HuH-7.5 (cell line): ENCODE measurements at places on chromosomes 7 and 10.

GRCh38 chr10:114301951-114302710 lies 63.1 kb downstream of the VWA2 start:
- no peak for DNase-seq

- no peak for DNase-seq
Observed at GRCh38 chr10:89452193-89452592, 37.8 kb downstream of the IFIT5 start.

GRCh38 chr7:71962636-71963035 lies 449.5 kb downstream of the CALN1 start:
- no peak for DNase-seq

- no peak for DNase-seq
Observed at GRCh38 chr7:1242606-1243289, 10.1 kb downstream of the UNCX start.

DNA sequence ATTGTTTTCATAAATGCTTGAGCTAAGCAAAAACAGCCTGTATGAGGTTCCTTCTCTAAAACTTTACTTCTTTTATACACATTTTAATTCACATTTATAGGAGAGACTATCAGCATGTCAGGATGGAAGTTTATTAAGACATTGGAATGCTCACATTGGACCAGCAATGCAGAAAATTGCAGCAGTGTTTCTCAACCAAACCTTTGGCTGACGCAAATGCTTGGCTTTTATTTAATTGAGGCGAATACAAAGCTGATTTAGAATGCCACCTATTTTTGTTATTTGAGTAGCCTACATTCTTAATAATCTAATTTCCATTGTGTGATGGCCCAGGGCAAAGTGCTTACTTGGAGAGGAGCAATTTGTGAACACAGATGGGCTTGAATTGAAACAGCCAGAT lies 283.2 kb downstream of the ARL4A start:
- DNase-seq = no peak

- no peak for DNase-seq
Observed at GRCh38 chr10:83373671-83374070, 765.6 kb upstream of the GHITM start.

GRCh38 chr7:74029089-74029785 lies 1.3 kb downstream of the ELN start:
- no peak for DNase-seq

- DNase-seq = no peak
Observed at GRCh38 chr7:46912692-46913091, 669.2 kb downstream of the TNS3 start.

DNA sequence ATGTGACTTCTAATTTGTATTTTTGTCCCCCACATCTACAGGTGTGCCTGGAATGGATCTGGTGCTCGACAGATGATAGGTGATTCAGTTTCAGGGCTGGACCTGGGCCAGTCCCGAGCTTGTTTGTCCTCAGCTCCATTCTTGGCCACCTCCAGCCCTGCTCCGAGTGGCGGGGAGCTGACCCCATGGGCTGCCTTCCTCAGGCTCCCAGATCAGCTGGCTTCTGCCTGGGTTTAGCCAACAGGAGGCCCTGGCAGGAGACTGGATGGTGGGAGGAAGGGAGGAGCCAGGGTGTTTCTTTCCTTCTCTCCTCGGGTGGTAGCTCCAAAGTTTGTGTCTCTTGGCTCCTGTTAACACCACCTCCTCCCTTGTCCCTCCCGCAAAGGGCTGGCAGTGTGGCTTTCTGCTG lies 75.2 kb downstream of the CDH23 start:
- DNase-seq = no peak

DNA sequence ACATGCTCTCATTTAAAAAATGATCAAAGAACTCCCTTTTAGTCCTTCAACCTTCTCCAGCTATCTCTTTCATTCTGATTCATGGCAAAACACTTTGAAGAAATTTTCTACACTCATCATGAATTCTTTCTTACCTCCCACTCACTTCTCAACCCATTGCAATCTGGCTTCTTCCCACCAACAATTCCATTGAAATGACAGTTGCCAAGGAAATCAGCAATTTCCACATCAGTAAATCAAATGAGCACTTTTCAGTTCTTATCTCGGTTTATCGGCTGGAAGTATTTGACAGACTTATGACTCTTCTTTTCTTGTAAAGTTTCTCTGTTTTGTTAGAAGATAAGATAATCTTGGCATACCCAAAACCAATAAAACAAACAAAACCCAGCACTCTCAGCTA lies 99.1 kb upstream of the CACNA2D1 start:
- no peak for DNase-seq

DNA sequence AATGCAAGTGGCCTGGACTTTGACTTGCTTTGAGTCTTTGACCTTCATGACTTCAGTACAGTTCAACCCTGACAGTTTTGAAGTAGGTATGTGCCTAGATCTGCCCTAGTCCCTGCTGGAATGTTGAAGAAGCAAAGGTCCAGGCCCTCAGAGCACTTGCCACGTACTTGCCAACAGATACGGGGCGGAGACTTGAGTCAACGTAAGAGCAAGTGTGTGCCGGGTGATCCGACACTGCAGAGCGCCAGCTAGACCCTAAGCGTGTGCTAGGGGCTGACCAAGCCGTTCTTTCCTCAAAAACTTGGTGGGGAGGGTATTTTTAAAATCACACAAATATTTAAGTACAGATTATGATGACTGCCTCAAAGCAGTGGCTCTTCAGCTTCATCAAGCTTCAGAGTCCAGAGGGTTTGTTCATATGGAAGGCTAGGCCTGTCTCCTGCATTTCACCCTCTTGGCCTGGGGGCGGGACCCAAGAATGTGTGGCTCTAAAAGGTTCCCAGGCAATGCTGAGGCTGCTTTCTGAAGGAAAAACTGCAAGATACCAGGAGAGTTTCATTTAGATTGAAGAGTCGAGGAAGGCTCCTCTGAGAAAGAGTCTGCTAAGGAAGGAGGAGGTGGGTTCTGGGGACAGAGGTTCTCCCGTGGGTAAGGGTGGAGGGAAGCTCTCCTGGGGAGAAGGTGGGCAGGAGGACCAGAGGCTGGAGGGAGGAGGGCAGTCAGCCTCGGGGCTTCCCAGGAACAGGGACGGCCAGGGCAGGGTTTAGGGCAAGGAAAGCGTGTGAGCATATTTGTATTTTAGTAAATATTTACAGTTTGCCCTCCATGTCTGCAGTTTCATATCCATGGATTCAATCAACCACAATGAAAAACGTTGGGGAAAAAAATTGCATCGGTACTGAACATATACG lies 160.3 kb downstream of the EGFR start:
- peak; percentile 91 for DNase-seq

DNA sequence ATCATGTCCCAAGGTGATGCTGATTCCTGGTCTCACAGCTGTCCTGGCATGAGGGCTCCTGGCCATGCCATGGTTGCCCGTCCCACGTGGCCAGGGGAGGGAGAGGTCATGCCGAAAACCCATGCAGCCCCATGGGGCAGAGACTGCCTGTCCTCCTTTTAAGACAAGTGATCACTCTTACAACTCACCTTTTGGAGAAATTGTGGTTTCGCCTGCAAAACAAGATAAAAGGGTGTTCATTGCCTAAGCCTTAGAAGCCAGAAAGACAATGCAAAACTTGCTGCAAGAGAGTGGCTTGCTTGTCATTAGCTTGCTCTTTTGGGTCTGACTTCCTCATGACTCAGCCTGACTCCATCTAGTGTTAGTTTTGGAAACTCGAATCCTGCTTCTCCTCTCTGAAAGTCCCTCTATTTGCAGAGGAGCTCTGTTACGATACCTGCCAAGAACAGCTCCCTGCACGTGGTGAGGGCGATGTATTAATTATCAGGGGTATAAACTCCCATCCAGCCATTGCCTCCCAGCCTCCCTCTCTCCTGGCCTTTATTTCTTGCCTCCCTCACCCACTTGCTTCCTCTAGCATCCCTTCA lies 26.7 kb downstream of the TMEM273 start:
- no peak for DNase-seq

- DNase-seq = no peak
Observed at GRCh38 chr10:60842694-60843093, 64.4 kb downstream of the CDK1 start.

DNA sequence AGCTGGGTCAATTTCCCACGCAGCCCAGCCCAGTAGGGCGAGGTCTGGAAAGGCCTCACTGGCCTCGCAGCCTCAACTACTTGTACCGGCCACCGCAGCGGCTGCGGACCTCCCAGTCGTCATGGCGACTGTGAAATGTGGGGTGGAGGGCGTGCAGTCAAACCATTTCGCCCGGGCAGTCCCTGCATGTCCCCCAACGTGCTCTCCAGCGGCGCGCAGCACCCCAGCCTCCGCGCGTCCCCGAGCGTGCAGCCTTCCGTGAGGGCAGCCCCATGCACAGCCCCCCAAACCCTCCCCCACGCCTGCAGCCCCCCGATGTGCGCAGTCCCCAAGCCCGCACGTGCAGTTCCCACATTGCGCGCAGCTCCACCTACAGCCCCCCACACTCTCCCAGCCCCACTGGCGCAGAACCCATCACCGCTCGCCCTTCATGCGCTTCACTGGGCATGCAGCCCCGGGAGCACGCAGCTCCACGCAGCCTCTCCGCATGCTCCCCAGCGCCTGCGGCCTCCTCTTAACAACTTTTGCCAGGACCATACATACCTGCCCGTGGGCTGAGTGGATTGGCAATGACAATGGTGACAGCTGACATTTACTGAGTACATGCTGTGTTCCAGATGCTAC lies 34.5 kb upstream of the SFTPD start:
- DNase-seq = no peak

DNA sequence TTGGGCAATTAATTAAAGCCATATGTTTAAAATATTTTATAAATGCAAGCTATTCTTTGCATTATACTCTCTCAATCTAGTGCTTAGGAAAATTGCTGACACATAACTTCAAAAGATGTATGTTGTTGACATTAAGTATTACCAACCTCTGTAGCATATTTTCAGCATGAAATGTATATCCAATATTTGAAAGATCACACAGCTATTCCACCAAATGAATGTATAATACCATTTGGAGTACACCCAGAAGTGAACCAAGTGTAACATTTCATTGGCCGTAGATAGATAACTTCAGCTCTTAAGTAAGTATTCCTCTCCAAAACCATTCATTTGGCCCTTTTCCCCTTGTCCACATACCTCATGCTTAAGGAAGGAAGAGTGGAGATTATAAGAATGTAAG lies 104.6 kb downstream of the HECTD2 start:
- no peak for DNase-seq

DNA sequence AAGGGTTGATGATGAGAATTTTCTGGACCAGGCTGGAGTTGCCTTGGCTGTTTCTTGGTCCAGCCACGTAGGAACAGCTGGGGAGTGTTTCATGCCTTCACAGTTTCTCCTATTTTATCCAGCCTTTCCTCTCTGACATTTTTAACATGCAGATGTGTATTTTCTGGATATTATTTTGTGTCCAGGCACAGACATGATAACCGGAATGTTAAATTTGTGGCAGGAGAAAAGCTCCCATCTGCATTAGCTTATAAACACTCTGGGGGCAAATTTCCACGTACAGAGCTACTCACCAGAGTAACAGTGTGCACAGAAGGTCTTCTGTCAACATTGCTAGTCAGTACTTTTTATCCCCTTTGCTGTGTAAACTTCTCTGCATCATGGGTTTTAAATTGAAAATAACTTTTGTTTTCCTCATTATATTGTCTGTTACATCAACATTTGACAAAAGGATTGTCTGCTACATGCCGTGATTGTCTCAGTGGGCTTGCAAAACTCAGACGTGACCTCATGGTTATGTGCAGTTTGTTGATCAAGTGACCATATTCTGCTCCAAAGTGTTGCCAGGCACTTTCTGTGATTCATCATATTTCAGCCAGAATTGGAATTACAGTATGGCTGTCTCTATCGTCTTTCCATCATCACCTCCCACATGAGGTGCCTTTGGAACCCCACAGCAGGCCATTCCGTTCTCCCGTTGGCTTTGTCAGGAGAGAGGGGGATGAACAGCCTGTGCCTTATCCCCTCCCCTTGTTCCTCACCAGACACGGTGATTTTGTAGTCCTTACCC lies 41.4 kb downstream of the INSYN2A start:
- no peak for DNase-seq

GRCh38 chr7:48742079-48742798 lies 182.1 kb upstream of the CDC14C start:
- DNase-seq = no peak

GRCh38 chr10:12448729-12449391 lies 99.5 kb downstream of the CAMK1D start:
- no peak for DNase-seq

DNA sequence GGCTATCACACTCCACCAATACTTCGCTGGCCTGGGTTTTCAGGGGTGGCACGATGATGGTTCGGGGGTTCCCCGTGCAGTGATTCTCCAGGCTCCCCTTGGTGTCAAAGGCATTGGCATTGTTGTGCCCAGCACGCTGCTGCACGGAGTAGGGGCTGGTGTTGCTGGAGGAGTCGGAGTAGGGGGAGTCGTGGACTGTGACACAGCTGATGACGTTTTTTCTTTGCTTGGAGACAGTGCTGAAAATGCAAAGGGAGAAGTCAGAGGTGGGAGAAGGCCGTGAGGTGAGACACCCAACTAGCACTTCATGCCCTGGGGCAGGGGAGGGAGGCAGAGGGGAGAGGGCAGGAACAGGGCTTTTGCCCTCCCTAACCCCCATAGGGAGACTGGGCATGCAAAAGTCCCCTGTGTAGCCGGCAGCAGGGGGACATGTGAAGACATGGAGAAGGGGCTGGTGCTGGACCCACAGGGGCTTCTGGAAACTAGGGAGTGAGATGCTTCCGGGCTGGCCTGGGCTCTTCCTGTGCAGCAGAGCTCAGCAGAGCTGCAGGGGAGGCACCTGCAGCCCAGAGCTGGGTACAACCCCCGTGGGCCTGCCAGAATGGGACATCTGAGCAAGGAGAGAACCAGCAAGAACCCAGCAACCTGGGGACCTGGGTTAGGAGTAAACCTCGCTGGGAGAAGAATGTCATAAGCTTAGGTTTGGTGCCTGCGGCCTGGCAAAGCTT lies 60.5 kb downstream of the CLEC2L start:
- no peak for DNase-seq

GRCh38 chr7:17497136-17497535 lies 198.7 kb downstream of the AHR start:
- DNase-seq = no peak

- no peak for DNase-seq
Observed at GRCh38 chr7:16708511-16708910, 45.0 kb upstream of the TSPAN13 start.

DNA sequence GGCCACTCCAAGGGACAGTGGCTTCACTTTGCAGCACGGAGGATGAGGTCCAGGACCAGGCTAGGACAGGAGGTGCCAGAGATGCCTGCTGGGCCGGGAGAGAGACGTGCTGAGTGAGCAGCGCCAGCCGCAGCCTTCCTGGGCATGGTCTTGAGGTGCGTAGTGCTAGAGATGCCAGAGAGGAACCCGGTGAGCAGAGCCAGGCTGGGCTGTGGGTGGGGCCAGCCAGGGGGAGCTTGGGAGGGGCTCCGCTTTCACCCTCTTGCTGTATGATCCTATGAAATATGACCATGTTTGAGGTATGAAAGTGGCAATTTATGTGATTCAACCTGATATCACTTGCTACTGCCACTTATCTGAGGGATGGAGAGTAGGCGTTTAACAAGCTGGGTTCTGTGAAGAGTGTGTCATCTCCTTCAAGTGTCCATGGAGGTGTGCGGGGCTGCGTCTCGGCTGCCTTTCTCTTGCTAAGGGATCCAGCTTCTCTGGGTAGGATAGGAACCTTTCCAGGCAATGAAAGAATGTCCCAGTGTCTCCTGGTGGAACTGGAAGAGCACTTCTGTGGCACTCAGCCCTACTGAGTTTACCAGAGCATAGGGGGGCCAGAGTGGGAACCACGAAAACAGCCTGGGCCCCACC lies 518.4 kb upstream of the FOXK1 start:
- DNase-seq = no peak
